Activated T-helper 2 cell treated with anti-CD3 and anti-CD28 coated beads, Interferon-gamma antibody, Interleukin-2, Interleukin-4, amounts not matched to agents 10 μg/mL and 5 μg/mL and 100 μg/mL, durations not matched to agents 14 hours and 24 hours and 36 hours (primary cell): ENCODE measurements at places on chromosomes 7 and 10. TPM values are rescaled to one million over a fixed set of nuclear protein-coding genes. Genes with fewer than 3 reads are reported as not detected.

GRM8 gene
- not detected in 2 replicates for total RNA-seq

GIMAP4 gene
- 36.7 and 39.1 TPM in 2 replicates for total RNA-seq

ANTXRL gene
- total RNA-seq = not detected in 2 replicates

ZNF485 gene
- total RNA-seq = 5.6 and 6.5 TPM in 2 replicates

METTL27 gene
- total RNA-seq = 0.90 and 0.94 TPM in 2 replicates

NEUROD6 gene
- total RNA-seq = not detected in 2 replicates

LIPM gene
- total RNA-seq = not detected in 2 replicates

ASB10 gene
- total RNA-seq = not detected in 2 replicates

ACSL5 gene
- total RNA-seq = 39.7 and 45.9 TPM in 2 replicates

OAT gene
- 42.6 and 45.8 TPM in 2 replicates for total RNA-seq

SPDYE6 gene
- not detected in 2 replicates for total RNA-seq

DNA sequence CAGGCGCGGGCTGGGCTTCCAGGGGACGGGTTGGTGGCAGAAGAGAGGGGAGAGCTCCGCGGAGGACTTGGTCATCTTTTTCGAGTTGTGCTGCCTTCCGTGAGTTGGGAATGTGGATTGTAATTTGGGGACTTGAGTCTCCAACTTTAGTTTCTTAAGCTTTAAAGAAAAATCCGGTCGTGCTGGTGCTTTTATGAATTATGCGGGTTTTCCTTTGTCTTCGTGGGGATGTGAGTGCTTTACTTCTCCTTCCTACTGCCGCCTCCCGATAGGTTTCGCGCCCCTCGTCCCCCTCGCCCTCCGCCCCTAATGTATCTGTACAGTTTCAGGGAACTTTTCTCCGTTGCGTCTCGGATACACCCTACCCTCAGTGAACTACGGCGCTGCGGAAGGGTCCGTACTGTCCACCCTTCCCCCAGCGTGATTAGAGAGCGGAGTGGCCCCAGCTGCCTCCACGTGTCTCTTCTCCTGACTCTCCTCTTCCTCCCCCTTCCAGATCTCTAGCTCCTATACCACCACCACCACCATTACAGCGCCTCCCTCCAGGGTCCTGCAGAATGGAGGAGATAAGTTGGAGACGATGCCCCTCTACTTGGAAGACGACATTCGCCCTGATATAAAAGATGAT lies 649 bp downstream of the SCD start:
- peak overlapping the region; percentile 100 for H3K4me3 ChIP-seq
- H3K27ac ChIP-seq = peak overlapping the region; percentile 92
- H3K27me3 ChIP-seq = no peaks in the 10 kb centered on the region
- no peak for DNase-seq
- peaks cover 58% of the 10 kb centered on the region for H3K36me3 ChIP-seq

- H3K27ac ChIP-seq = no peak overlapping the region
- H3K4me1 ChIP-seq = peaks cover 3% of the 10 kb centered on the region
- peaks cover 20% of the 10 kb centered on the region for H3K36me3 ChIP-seq
These were observed 380.2 kb downstream of the EXOC4 start for GRCh38 chr7:133633055-133633454.

GRCh38 chr7:35988818-35989217 lies 164.2 kb upstream of the EEPD1 start:
- H3K36me3 ChIP-seq = no peaks in the 10 kb centered on the region
- no peak for DNase-seq
- H3K27ac ChIP-seq = no peak overlapping the region
- no peaks in the 10 kb centered on the region for H3K27me3 ChIP-seq
- peaks cover 16% of the 10 kb centered on the region for H3K4me1 ChIP-seq

DNA sequence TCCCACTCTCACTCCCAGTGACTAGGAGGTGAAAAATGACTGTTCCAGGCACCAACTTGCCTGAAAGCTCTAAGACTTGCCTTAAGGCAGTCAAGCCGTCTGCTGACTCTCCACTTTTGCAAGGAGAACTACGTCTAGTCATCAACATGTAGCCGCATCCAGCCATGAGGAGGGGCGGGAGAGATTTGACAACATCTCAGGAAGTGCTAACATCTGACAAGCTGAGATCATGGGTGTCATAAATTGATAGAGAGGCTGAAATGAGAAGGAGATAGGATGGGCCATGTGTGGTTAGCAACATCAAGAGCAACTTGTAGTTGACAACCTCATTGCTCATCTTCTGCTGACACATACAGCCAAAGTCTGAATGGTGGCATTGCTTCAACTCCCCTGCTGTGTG lies 9.0 kb upstream of the TBXAS1 start:
- H3K36me3 ChIP-seq = no peaks in the 10 kb centered on the region
- H3K4me1 ChIP-seq = no peaks in the 10 kb centered on the region
- no peaks in the 10 kb centered on the region for H3K27me3 ChIP-seq
- H3K27ac ChIP-seq = no peak overlapping the region

- no peak for DNase-seq
- H3K4me1 ChIP-seq = peaks cover 5% of the 10 kb centered on the region
- H3K27ac ChIP-seq = no peak overlapping the region
- no peaks in the 10 kb centered on the region for H3K27me3 ChIP-seq
These were observed 55.9 kb downstream of the TRRAP start for GRCh38 chr7:98934267-98934666.

DNA sequence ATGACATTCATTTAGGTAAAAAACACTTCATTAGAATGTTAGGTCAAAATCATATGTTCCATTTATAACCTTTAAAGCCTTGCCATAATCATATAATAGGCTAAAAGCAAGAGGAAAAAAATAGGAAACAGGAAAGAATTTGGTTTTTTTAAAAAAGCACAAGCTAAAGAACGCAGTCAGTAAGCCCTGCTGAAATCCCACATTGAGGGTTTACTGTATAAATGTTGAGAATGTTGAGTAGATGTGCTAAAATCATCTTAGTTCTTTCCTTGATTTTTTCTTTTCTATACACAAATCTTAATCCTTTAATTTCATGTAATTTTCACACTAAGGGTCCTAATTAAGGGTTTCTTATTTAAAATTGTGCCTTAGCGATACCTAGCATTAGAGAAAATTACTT lies 133.0 kb downstream of the TSPAN12 start:
- H3K27ac ChIP-seq = no peak overlapping the region
- H3K4me1 ChIP-seq = no peaks in the 10 kb centered on the region
- H3K36me3 ChIP-seq = no peaks in the 10 kb centered on the region

GRCh38 chr10:85615556-85615955 lies 751.0 kb downstream of the GRID1 start:
- H3K4me3 ChIP-seq = no peak overlapping the region
- no peak overlapping the region for H3K27ac ChIP-seq
- H3K4me1 ChIP-seq = peaks cover 36% of the 10 kb centered on the region
- no peak for DNase-seq

DNA sequence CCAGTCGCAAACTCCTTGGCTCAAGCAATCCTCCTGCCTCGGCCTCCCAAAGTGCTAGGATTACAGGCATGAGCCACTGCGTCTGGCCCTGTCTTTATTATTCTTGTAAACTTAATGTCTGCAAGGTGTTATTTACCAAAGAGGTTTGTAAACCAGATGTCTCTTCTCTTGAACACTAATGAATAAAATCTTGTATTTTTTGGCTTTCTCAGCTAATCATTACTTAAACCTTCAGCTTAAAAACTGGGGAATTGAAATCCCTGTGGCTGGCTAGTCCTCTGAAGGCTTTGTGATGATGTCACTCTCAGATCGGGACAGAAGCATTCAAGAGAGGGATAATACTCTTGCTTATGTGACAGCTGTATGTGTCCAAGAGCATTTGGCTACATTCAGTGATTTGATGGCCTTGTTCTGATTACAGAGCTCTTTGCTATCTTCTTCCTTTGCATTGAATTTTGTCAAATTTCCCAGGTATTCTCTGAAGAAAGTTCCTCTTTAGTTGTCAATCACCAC lies 130.3 kb downstream of the BICC1 start:
- H3K27ac ChIP-seq = no peak overlapping the region
- H3K4me3 ChIP-seq = no peak overlapping the region
- H3K4me1 ChIP-seq = no peaks in the 10 kb centered on the region
- H3K36me3 ChIP-seq = no peaks in the 10 kb centered on the region
- no peaks in the 10 kb centered on the region for H3K27me3 ChIP-seq

GRCh38 chr10:26090026-26090425 lies 126.5 kb upstream of the GAD2 start:
- H3K36me3 ChIP-seq = no peaks in the 10 kb centered on the region
- H3K4me1 ChIP-seq = no peaks in the 10 kb centered on the region
- H3K27me3 ChIP-seq = no peaks in the 10 kb centered on the region
- H3K27ac ChIP-seq = no peak overlapping the region

DNA sequence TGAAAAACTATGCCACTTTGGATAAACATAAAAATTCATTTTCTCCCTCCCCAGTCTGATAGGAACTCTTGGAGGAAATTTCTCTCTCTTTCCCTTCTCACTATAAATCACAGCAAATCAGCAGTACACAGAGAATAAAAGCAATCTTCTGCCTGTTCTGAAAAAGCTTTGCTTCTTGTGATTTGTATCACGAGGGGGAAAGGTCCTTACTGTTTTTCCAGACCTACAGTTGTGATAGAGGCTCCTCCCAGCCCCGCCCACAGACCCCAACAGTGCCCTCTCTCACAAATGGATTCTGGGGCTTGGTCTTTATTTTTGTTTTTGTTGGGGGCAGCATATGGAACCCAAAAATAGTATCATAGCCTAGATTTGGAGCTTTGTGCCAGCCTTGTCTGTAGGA lies 12.2 kb downstream of the FOXK1 start:
- H3K36me3 ChIP-seq = peaks cover 4% of the 10 kb centered on the region
- no peak overlapping the region for H3K4me3 ChIP-seq
- no peak for DNase-seq

DNA sequence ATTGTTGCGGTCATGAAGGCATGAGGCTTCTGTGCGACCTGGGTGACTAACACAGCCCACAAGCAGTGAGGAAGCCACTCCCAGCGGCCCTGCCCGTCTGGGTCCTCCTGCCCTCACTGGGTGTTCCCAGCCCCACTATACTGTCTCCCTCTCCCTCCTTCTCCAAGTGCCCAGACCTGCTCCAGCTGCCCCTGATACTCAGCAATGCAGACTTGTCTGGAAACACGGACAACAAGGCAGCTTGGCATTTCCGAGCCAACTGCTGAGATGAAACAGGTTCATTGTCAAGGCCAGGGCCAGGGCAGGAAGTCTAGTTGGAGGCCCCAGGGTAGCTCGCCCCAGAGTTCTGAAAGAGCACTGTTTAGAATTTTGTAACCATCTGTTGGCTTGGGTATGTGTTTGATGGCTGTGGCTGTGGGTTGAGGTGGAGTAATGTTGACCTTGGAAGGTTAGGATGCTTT lies 95.7 kb downstream of the RBM20 start:
- no peak for DNase-seq
- H3K36me3 ChIP-seq = no peaks in the 10 kb centered on the region
- H3K27ac ChIP-seq = no peak overlapping the region
- peaks cover 22% of the 10 kb centered on the region for H3K4me1 ChIP-seq

GRCh38 chr10:62380016-62380415 lies 5.8 kb downstream of the ZNF365 start:
- peaks cover 26% of the 10 kb centered on the region for H3K4me1 ChIP-seq
- peaks cover 62% of the 10 kb centered on the region for H3K27me3 ChIP-seq
- no peak for DNase-seq

GRCh38 chr10:132723330-132723970 lies 62.5 kb downstream of the NKX6-2 start:
- no peak overlapping the region for H3K27ac ChIP-seq
- DNase-seq = no peak
- no peaks in the 10 kb centered on the region for H3K4me1 ChIP-seq
- no peak overlapping the region for H3K4me3 ChIP-seq
- H3K36me3 ChIP-seq = no peaks in the 10 kb centered on the region

GRCh38 chr7:132548489-132549078 lies 27.7 kb downstream of the PLXNA4 start:
- H3K27ac ChIP-seq = no peak overlapping the region
- peaks cover 13% of the 10 kb centered on the region for H3K4me1 ChIP-seq
- no peak overlapping the region for H3K4me3 ChIP-seq
- H3K36me3 ChIP-seq = peaks cover 13% of the 10 kb centered on the region

DNA sequence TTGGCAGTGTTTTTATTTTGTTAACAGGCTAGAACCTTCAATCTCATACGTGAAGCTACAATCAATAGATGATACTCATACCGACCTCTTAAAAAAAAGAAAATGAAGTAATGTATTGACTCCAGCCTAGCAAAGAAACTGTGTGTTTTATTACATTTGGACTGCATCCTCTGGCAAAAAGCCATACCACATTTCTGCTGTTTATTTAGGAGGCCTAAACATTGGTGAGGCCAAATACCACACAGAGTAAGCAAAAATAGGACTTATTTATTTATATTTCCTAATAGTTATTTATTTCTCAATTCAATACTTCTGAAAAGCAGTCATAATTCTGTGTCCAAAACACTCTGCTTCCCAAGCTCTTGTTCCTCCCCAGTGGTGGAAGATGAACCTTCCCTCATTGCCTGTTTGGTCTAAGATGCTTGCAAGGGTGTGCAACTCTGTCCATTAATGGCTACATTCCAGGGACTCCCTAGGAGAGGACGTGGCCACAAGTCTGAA lies 398.8 kb upstream of the KLF6 start:
- DNase-seq = no peak
- peaks cover 19% of the 10 kb centered on the region for H3K4me1 ChIP-seq
- no peak overlapping the region for H3K4me3 ChIP-seq
- no peaks in the 10 kb centered on the region for H3K27me3 ChIP-seq

DNA sequence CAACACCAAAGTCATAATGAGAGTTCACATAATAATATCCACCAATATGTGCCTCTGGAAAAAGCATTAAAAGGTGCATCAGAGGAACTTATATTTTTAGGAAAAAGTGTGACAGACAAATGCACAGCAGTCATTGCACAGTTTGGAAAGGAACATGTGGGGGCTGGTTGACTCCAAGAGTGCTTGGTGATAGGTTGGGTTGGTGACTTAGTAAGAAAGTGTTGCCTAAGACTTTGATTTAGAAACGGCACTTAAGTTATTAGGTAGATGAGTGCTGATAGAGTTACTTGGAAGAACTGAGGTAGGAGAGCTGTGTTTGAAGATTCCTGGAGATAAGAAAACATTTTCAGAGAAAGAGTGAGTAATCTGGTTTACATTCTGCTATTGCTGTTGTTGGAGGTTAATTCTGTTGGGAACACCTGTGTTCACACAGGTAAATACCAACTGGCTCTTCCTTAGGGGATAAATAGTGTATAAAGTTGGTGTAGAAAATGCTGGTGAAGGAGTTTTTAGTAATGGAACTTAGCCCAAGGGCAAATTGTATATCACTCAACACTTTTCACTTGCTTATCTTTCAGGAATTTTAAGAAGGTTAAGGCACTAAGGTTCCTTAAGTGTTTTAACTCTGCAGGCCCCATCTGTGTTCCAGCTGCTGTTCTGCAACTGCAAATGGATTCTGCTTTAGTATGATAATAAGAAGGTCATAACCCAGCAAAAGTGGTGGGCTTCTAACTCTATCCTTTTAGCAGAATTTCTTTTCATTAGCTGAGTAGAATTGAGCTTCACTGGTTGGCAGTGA lies 196.1 kb downstream of the NSUN6 start:
- H3K36me3 ChIP-seq = no peaks in the 10 kb centered on the region
- peak overlapping the region; percentile 64 for H3K27ac ChIP-seq
- peaks cover 24% of the 10 kb centered on the region for H3K4me1 ChIP-seq
- no peak for DNase-seq
- no peaks in the 10 kb centered on the region for H3K27me3 ChIP-seq
- no peak overlapping the region for H3K4me3 ChIP-seq
